ENCODE measurements at places on chromosomes 2 and 18.

- no peak for DNase-seq
These were observed 14.0 kb downstream of the TNS1 start for GRCh38 chr2:217988840-217989204.

- DNase-seq, result no peak
These were observed 909.6 kb downstream of the DSC3 start for GRCh38 chr18:30132959-30133358.

DNA sequence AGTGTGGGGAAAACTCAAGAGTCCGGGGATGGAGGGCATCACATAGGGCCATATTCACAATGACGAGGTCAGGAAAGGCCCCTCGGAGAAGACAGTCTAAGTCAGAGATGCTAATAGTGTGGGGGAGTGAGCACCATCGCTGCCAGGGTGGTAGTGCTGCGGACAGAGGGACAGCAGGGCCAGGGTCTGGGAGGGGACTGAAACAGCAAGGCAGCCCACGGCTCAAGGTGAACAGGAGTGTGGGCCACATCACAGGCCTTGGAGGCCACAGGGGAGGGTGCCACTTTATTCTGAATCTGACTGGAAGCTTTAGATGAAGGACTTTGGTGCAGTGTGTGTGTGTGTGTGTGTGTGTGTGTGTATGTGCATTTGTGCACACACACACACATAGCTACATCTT lies 130.9 kb upstream of the GLI2 start:
- DNase-seq, result no peak

DNA sequence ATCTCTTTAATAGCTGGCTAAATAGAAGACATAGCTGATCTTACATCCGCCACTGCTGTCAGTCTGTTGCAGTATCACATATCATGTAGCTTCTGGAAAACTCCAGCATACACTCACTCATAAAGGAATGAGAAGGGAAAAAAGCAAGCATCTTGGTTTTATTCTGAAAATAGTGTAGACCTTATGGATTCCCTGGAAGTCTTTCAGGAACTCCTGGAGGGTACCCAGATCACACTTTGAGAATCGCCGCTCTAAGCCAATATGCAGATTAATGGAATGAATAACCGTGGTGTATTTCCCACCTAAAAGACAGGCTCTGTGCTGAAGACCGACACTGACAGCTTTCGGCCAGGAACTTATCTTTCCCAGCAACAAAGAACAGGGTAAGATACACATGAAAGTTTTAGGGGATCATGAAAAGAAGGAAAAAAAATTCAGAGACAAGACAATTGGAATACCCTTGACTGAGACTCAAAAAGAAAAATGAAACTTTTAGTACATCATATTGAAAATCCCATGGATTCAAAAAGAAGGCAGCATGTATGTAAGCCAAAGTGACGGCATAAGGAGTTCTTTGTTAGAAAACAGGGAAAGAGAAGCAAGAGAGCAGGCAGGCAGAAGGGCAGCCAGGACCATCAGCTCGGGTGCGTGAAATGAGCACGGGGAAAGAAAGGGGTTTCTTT lies 56.4 kb upstream of the SEC11C start:
- no peak for DNase-seq

DNA sequence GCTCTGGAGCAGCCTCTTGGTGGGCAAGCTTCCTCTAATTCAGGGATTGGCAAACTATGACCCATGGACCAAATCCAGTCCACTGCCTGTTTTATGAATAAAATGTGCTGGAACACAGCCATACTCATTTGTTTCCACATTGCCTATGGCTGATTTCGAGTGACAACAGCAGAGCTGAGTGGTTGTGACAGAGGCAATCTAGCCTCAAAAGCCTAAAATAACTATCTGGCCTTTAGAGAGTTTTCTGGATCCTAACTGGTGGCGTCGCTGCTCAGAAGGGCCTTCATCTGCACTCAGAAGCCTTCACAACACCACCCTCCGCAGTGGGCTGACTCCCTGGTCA lies 147.1 kb downstream of the CCBE1 start:
- DNase-seq, result no peak

GRCh38 chr2:189527041-189527750 lies 53.4 kb downstream of the SLC40A1 start:
- DNase-seq, result no peak

DNA sequence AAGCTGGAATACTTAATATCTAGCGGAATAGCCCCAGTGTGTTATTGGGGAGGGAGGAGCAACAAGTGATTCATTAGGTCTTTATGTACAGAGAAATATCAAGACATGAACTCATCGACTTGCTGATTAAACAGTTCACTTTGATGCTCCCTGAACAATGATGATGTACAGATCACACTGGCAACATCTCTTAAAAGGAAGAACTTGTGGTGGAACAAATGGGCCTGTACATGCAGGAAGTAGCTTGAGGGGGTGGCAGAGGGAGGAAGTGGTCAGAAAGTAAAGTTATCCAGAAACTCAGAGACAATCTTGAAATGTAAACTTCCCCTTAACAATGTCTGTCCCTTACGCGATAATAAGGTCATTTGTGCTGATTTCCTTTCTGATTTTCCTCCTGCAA lies 90.5 kb downstream of the NXPH2 start:
- no peak for DNase-seq

DNA sequence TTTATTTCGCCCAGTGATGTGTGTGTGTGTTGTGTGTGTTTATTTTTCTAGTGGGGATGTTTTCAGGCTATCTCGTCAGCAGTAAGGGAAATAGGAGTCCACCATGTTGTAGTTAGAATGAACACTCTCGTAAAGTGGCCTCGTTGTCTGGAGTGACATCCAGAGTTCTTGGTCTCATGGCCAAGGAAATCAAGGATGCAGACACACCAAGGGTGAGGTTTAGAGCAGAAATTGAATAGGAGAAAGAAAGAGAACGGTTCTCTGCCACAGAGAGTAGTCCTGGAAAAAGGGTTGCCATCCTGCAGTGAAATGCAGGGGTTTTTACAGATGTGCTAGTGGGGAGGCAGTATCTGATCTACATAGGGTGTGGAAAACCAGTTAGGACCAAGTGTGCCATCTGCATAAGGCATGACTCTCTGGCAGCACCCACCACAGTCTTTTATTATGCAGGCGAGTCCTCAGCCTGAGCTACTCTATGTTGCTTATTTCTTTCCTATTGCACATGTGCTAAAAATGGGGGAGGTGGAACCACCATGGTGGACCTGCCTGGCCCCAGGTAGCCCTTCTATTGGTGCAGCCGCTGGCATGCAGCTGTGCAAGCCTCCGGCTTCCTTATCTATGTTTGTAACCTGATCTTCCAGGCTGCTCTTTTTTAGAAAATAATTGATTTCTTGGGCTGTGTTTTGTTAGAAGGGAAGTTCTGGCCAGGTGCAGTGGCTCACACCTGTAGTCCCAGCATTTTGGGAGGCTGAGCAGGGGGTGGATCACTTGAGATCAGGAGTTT lies 23.2 kb downstream of the RALB start:
- DNase-seq, result no peak

DNA sequence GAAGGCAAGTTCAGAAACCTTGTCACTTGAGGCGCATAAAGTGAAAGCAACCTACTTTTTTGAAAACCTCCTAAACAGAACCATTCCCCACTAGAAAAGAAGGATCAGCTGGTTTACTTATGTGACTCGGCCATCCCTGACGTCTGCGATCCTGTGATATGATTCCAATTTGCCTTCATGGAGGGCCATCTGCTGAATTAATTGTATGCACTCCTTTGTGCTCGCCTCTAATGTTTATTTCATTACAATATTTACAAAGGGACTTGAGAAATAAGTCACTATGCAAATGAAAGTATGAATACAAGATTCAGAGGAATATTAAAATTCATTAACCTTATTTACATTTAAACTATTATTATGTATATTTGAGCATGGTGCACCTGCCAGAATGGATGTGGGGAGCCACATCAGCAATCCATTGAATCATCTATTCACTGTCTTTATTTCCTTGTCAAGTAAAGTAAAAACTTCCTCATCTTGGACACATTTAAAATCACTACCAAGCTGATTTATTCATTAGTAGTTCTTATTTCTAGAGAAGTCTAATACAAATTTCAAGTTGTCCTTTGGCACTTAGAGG lies 96.5 kb downstream of the RBM43 start:
- no peak for DNase-seq

GRCh38 chr2:118981632-118982031 lies 39.6 kb downstream of the MARCO start:
- DNase-seq, result no peak

DNA sequence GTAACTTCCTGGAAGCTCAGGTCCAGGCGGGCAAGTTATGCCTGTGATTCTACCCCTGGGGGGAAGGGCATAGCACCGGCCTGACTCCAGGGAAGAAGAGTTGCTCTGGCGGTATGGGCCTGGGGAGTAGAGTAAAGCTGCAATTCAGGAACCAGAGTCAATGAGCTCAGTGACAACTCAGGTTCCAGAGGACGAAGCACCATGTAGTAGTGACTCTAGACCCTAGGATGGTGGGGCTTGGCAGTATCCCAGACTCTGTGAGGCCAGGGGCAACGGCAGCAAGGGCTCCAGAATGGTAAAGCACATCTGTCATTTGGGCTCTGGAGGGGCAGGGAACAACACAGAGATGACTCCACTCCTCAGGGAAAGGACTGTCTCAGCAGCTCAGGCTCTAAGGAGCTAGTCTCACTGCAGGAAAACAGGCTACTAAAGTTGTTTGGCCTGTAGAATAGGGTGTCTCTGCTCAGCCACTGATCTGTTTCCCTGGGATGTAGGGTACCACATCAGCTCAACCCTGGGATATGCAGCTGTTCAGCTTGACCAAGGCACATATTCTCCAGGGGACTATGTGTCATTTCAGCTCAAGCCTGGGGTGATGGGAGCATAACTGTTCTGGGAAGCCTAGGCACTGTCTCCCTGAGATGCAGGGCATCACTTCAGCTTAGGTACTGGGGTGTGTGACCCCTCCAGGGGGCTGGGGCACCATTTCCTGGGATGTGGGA lies 36.2 kb upstream of the RHOB start:
- DNase-seq, result no peak

DNA sequence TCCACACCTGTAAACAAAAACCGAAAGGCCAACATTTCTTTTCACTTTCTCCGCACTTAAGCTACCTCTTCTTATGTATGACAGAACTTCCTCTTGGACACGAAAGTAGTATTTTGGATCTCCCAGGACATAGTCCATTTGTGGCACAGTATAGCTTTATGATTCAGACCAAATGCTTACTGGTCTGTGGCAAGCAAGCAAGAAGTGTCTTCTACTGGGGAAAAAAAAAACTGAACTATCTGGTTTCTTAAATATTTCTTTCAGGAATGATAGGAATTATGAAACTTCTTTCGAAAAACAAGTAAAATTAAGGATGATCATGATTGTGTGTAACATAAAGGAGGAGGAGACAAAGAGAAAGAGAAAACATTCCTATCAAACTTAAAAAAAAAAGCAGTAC lies 33.6 kb downstream of the SRBD1 start:
- no peak for DNase-seq

GRCh38 chr2:42339191-42339912 lies 21.7 kb downstream of the COX7A2L start:
- no peak for DNase-seq

GRCh38 chr2:236444187-236444586 lies 125.4 kb upstream of the ACKR3 start:
- DNase-seq, result no peak

DNA sequence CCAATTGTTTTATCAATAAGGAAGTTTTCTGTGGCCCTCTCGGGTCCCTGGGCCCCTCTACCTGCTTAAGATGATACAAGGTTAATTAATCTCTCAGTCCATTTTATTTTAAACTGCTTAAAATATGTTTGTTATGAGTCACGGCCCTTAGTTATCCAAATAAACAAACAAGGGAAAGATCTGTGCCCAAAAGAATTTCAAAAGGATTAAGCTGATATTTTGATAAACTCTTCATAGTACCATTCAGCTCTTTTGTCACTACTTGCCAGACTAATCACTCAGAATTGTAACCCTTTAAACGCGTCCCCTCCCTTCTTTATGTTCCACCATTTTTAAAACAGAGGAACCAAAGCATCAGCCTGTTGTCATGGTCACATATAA lies 144.7 kb upstream of the STK17B start:
- DNase-seq, result no peak

DNA sequence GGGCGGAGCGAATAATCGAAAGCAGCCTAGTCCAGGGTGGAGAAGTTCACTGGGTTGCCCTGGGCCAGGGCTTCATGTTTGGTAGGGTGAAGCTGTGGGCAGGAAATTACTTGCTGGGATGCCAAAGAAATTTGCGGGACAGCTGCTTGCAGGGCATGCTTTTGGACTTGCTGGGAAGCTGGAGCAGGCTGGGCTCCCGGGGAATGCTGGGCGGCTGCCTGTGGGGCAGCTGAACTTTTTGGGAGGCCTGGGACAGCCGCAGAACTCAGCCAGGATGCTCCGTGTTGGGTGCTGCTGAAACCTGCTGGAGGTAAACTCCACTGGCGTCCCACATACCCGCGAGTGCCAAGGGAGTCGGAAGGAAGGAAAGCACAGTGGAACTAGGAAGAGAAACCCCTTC lies 31.9 kb downstream of the ASB1 start:
- no peak for DNase-seq

DNA sequence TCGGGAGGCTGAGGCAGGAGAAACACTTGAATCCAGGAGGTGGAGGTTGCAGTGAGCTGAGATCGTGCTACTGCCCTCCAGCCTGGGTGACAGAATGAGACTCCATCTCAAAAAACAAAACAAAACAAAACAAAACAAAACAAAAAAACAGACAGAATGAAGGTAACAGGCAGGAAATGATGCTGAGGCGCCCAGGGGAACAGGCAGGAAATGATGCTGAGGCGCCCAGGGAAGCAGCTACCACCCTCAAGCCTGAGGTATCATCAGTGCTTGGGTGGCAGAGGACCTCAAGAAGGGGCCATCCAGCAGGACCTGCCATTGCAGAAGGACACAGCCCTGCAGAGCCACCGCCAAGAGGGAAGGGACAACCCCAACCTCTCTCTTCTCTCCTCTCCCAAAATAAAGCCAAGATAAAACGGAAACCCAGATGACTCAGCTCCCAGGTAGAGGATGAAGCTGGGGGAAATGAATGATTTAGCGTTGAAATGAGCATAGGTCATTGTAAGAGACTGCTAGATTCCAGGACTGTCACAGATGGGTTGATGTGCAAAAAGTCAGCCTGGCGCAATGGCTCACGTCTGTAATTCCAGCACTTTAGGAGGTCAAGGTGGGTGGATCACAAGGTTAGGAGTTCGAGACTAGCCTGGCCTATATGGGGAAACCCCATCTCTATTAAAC lies 19.3 kb downstream of the SOWAHC start:
- no peak for DNase-seq

- peak; percentile 47 for DNase-seq
These were observed 1.6 kb upstream of the LPIN1 start for GRCh38 chr2:11744631-11745394.

- no peak for DNase-seq
These were observed 39.5 kb upstream of the ASNSD1 start for GRCh38 chr2:189621781-189622180.

GRCh38 chr2:31997653-31998052 lies 13.2 kb downstream of the MEMO1 start:
- no peak for DNase-seq

DNA sequence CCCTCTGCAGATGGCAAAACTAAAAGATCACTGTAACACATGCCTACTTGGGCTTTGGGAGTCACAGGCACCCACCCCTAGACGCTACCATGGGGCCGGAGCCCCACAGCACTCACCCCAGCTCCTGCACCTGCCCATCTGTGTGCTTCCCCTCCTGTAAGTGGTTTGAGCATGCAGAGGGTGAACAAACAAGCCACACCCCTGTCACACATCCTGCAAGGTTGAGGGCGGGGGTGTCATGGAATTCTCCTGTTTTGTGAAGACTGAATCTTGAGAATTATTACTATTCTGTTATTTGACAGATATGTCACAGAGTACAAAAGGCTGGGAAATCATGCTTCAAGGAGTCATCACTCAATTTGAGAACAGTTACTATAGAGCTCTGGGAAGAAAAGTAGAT lies 60.9 kb downstream of the RFTN2 start:
- no peak for DNase-seq

- no peak for DNase-seq
These were observed 805.0 kb downstream of the CPS1 start for GRCh38 chr2:211361383-211361782.
